ENCODE measurements at places on chromosomes 2 and 18.

DNA sequence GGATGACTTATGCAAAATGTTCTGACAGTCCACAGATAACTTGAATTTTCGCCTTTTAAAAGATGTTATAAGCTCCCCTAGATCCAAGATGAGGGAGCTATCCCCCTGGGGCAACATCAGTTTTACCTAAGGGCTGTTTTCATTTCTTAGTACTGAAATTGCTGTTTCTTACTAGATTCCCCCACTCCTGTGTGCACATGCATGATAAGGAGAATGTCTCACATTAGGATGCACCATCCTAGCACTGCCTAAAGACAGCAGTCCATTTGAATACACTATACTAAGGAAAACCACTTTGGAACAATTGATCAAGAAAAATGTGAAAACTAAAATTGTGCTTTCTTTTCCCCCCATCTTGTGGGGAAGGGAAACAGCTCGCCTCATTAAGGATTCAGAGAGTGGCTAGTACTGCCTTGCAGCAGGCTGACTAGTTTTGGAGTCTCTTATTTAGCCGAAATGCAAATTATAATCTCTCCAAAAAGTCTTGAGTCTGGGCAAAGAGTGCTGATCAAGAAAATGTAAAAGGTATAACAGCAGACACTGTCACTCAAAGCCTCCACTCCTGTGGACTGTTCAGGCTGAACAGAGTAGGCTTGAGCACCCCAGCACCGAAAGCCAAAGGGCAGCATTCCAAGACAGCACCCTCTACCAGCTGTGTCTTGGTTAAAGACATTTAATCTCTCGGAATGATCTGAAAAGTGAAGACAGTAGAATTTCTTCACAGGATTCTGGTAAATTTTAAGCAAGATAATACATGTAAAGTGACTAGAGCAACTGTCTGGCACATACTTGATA lies 65.0 kb downstream of the ZNF385B start:
- DNase-seq = no peak

GRCh38 chr18:28855989-28856388 lies 679.1 kb upstream of the CDH2 start:
- DNase-seq = no peak

DNA sequence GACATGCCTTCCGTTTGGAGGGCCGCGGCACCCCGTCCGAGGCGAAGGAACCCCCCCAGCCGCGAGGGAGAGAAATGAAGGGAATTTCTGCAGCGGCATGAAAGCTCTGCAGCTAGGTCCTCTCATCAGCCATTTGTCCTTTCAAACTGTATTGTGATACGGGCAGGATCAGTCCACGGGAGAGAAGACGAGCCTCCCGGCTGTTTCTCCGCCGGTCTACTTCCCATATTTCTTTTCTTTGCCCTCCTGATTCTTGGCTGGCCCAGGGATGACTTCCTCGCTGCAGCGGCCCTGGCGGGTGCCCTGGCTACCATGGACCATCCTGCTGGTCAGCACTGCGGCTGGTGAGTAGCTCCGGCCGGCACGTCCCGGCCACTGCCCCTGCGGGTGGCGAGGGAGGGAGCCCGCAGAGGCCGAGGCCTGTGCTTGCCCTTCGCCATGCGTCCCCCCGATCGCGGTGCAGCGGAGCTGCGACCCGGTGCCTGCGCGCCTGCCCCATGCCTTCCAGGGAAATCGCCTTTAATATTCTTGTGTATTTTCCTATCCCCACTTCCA lies 1.2 kb downstream of the BMPR2 start:
- DNase-seq = peak; percentile 65

- peak; percentile 58 for DNase-seq
Measured at GRCh38 chr18:46712406-46712805, 44.4 kb downstream of the ST8SIA5 start.

DNA sequence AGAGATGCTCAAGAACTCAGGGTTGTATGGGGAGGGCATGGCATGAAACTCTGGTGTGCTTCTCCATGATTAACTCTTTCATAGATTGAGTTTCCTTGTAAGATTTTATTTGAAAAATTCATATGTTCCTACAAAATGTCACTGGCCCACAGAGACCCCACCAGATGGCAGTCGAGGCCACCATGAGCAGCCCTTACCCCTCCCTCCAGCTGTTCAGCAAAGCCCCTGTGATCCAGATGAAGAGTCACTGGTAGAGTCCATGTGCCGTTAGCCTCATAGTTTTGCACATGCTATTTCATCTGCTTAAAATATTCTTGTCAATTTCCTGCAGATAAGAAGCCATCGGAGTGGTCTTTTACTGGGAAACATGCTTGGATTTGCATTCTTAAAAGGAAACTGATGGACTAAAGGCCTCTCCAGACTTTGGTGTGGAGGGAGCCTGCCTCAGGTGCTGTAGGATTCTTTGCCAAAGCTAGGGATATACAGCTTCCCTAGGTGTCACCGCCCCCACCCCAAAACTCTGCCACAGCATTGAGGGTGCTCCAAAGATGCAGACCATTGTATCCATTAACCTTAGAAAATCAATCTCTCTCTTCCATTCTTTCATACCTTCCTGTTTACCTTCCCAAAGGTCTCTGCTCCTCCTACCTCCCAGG lies 18.8 kb downstream of the ZNF385B start:
- no peak for DNase-seq

GRCh38 chr18:13416208-13416607 lies 197.6 kb downstream of the LDLRAD4 start:
- DNase-seq = no peak

DNA sequence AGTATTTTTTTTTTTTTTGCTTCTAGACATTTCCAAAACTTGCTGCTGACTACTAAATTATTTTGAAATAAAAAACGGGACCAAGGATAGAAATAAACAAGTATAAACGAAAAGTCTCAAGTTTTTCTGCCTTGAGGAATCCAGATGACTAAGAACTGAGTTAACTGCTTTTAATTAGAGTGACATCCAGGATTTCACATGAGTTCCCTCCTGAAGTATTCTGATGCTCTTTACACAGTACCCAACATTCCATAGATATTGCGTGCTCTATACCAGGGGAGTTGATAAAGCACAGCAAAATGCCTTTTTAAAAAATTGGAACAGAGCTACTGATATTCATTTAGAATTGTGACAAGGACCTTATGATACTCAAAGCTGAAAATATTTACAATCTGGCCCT lies 618.0 kb downstream of the CCDC85A start:
- no peak for DNase-seq

DNA sequence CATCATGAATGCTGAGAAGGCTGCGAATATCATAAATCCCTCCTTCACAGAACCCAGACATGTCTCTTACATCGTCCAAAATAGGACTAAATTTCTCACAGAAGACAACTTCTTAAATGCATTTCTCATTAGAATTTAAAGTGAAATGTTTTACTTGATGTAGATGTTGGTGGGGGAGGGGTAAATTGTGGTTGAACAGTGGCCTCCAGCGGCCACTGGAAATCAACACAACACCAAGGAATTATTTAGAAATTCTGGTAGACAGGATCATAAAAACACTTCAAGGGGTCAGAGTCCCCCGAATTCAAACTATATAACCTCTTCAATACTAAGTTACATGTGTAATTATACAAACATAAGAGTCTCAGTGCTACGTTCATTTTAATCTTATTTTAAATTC lies 135.9 kb downstream of the ABCA12 start:
- DNase-seq = no peak
